ENCODE measurements at places on chromosomes 6 and 20. TPM values are rescaled to one million over a fixed set of nuclear protein-coding genes. Genes with fewer than 3 reads are reported as not detected.

The EEF1E1 gene
- total RNA-seq = 16.5 TPM

GRCh38 chr6:10271982-10272381 lies 142.9 kb downstream of the TFAP2A start:
- DNase-seq = no peak

- no peak for DNase-seq
Measured at GRCh38 chr6:28643017-28643740, 117.5 kb downstream of the GPX5 start.

- no peak for DNase-seq
Measured at GRCh38 chr6:159434410-159434809, 258.6 kb downstream of the SOD2 start.

All from dorsolateral prefrontal cortex (tissue), 122 donors.